ENCODE measurements at places on chromosomes 5 and 9.

GRCh38 chr5:96817506-96817905, 9.8 kb upstream of the ERAP1 start:
- no peak for DNase-seq

DNA sequence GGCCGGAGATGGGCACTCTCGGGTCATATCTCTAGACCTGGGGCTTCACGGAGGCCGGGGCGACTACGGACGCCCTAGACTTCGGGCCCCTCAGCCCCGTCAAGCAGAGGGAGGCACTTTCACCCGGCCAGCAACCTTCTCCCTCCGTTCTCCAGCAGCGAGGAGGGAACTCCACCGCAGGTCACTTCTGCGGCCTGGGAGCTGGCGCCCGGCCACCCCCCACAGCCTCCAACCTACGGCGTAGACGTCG, 201 bp downstream of the DOLK start:
- no peak for DNase-seq

GRCh38 chr5:79464695-79465332, 49.1 kb downstream of the HOMER1 start:
- peak; percentile 18 for DNase-seq

DNA sequence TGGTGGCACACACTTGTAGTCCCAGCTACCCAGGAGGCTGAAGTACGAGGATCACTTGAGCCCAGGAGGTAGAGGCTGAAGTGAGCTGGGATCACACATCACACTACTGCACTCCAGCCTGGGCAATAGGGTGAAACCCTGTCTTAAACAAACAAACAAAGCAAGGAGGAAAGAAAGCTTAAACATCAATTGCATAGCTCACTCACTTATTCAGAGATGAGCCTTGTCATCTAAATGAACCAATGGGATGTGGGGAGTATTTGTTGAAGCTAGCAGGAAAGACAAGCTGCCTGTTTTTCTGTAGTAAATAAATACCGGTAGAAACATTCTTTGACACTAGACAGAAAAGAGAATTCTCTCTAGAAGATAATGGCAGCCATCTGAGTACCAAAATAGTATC, 161.0 kb upstream of the SLC12A2 start:
- DNase-seq, result no peak

DNA sequence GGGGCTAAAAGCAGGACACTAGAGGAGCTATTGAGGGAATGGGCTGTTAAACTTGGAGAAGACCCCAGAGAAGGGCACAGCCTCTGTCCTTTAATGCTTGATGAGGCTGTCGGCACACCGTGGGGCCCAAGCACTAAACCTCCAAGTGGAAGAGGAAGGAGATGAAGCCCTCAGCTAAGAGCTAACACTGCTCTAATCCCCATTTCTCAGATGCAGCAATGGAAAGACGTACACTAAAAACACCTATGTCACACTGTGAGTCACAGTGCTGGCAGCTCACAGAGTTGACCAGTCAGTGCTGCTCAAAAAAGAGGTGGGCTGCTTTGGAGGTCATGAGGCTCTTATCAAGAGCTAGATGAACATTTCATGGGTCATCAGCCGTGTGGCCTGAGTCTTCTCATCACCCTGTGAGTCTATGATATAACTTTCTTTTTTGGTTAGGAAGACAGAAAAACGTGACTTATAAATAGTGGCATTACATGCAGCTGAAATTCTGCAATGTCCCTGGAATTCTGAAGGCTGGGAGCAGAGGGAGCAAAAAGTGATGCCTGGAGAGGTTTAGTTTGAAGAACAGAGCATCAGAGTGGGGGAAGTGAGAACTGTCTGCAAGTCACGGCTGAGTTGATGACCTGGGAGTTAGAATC, 21.5 kb downstream of the TNFSF8 start:
- DNase-seq, result no peak

DNA sequence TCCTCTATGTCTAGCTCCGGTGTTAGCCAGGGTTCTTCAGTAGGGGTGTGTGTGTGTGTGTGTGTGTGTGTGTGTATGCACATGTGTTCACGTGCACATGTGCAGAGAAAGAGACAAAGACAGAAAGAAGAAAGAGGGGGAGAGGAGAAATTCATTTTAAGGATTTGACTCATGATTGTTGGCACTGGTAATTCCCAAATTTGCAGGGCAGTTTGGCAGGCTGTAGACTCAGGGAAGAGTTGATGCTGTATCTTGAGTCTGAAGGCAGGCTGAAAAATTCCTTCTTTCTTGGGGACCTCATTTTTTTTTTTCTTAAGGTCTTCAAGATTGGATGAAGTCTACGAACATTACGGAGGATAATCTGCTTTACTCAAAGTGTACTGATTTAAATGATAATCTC, 335.7 kb downstream of the NSG2 start:
- DNase-seq, result no peak

All from right kidney (tissue), 9 donors.